Airway epithelial cell (primary cell): ENCODE measurements at places on chromosomes 5 and 9. TPM values are rescaled to one million over a fixed set of nuclear protein-coding genes. Genes with fewer than 3 reads are reported as not detected.

ROR2 gene
- 0.85 and 0.88 TPM in 2 replicates for total RNA-seq

CD72 gene
- 0.56 TPM in 1 of 2 replicates, not detected in the other for total RNA-seq

TMEM252 gene
- total RNA-seq: not detected in 2 replicates

UNC13B gene
- 10.9 and 14.9 TPM in 2 replicates for total RNA-seq

ORM1 gene
- total RNA-seq: not detected in 2 replicates

GNG10 gene
- 56.9 and 66.0 TPM in 2 replicates for total RNA-seq

ERCC8 gene
- total RNA-seq: 12.1 and 15.8 TPM in 2 replicates
